ENCODE measurements at places on chromosomes 7 and 10.
A peak's percentile ranks its signal among the peaks of the same experiment; 100 is the strongest.

- no peak for DNase-seq
Observed at GRCh38 chr10:101000915-101001658, 1.5 kb downstream of the LZTS2 start.

DNA sequence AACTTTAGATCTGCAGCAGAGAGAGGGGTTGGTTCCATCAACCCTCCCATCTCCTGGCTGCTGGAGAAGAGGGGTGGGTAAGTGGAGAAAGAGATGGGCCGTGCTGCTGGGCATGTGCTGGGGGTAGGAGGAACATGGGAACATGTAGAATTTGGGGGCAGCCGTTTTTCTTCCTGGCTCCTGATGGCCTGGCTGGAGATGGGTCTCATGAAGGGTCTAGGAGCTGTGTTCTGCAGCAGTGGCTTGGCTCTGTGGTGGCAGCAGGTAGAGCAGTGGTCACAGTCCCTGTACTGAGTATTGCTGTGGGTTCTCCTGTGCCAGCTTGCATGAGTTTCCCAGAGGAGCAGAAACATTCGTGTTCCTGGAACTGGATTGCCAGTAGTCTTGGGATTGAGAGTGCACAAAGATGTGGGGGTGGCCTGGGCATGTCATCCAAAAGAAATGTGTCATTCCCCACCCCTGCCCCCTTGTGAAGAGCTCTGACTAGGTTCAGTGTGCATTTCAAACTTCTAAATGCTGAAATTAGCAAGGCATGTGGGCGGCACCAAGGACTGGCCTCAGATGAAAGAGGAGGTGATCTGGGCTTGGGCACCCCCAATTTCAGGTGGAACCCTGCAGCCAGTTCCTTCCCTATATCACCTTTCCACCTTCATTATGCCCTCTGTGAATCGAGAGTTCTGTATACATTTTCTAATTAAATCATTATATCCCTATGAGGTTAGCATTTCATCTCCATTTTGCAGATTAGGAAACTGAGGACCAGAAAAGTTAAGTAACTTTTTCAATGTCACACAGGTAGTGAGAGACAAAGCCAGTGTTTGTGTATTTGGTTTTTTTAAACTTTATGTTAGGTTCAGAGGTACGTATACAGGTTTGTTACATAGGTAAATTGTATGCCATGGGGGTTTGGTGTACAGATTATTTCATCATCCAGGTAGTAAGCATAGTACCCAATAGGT lies 2.1 kb downstream of the CHST3 start:
- DNase-seq = no peak

DNA sequence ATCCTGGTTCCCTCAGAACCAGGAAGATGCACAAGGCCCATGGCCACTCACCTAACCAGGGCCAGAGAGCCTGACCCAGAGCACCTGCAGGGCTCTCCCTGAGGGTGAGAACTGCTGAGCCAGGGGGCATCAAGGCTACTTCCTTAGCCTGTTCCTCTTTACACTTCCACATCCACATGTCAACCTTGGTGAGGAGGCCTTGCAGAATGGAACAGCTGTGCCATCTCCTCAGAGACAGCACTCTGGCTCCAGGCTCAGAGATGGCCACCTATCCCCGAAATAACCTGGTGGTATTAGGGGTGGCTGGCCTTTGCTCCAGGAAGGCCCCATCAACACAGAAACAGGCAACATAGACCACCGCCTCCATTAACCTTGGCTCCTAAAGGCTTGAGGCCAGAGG lies 473.0 kb downstream of the RPS24 start:
- no peak for DNase-seq

- peak; percentile 48 for DNase-seq
Observed at GRCh38 chr7:25216837-25217236, 11.4 kb downstream of the NPVF start.

DNA sequence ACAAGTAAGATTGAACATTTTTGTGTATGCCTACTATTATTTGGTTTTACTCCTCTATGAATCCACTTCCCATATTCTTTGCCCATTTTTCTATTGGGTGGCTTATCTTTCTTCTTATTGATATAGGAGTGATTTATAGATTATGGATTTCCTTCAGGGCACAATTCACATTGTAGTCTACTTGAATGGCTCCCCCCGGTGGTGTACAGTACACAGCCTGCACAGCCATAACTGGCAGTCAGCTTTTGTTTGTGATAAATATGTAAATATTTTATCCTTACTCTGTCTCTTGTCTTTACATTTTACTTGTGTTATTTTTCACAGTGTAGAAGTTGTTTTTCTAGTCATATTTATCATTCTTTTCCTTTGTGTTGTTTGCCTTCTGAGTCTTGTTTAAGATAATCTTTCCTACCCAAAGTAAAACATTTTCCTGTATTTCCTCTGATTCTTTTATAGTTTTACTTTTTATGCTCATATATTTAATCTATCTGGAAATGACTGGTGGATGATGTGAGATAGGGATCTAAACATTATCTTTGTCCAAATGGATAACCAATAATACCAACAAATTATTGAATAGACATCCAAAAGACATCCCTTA lies 23.9 kb upstream of the CALD1 start:
- DNase-seq = no peak
